IMR-90 (cell line): ENCODE measurements at places on chromosomes 11 and 22. TPM values are rescaled to one million over a fixed set of nuclear protein-coding genes. Genes with fewer than 3 reads are reported as not detected.

- DNase-seq: no peak
These were observed 20.8 kb upstream of the SMIM38 start for GRCh38 chr11:69134957-69135356.

GRCh38 chr11:61784506-61784805, 7.9 kb downstream of the TMEM258 start:
- DNase-seq: no peak

DNA sequence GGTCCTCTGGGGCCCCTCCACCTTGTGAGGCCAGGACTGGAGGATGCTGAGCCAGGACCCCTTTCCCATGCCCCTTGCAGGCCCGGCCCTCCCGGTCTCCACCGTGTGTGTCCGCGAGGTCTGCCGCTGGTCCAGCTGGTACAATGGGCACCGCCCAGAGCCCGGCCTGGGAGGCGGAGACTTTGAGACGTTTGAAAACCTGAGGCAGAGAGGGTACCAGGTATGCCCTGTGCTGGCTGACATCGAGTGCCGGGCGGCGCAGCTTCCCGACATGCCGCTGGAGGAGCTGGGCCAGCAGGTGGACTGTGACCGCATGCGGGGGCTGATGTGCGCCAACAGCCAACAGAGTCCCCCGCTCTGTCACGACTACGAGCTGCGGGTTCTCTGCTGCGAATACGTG, 17.9 kb downstream of the MUC5B start:
- DNase-seq: no peak

DNA sequence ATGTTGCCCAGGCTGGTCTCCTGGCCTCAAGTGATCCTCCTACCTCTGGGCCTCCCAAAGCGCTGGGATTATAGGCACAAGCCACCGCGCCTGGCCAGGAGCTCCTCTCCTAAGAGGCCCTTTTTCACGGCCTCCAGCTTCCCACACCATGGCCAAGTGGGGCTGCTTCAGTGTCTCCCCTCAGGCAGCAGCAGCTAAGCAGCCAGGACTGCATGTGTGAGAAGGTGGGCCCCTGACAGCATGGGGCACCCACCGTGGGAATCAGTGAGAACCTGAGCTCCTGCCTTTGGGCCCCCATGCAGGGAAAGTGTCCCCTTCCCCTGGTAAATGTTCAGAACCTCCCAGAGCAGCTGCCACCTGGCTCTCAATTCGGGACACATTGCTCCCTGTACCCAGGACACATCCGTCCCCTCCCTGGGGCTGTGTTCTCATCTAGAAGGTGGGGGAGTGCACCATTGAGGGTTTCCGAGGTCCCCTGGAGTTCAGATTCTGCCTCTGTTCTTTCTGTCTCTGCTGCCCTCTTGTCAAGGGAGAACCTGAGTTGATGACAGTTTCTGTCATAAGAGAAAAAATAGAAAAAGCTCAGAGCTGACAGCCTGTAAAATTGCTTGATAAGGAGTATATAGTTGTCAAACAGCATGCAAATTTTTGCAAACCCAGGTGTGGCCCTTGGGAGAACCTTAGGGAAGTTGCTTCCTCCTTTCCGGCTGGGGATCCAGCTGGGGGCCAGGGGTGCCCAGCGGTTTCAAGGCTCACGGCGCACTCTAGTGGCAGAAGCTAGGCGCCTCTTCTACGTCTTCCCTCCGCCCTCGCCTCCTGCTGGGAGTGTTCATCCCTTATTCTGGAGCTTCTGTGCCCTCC, 29.7 kb downstream of the FAM83F start:
- peak; percentile 51 for DNase-seq

- no peak for DNase-seq
These were observed 528.6 kb downstream of the BRD1 start for GRCh38 chr22:49298834-49299750.

DNA sequence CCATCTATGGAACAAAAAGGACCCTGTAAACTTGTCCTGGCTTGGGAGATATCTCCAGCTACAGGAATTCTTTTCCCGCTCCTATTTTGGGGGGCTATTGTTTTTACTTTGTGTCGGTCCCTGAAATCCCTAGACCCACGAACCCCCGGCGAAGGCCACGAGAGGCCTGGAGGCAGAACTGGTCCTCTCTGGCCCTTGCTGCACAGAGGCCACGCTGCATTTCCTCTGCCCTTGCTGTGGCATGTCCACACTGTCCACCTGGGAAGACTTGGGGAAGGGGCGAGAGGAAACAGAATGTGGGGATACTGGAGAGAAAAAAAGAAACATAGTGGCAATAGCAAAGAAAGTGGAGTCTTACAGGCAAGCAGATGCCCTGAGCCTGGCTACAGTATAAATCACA, 2.3 kb upstream of the ANO1 start:
- no peak for DNase-seq

DNA sequence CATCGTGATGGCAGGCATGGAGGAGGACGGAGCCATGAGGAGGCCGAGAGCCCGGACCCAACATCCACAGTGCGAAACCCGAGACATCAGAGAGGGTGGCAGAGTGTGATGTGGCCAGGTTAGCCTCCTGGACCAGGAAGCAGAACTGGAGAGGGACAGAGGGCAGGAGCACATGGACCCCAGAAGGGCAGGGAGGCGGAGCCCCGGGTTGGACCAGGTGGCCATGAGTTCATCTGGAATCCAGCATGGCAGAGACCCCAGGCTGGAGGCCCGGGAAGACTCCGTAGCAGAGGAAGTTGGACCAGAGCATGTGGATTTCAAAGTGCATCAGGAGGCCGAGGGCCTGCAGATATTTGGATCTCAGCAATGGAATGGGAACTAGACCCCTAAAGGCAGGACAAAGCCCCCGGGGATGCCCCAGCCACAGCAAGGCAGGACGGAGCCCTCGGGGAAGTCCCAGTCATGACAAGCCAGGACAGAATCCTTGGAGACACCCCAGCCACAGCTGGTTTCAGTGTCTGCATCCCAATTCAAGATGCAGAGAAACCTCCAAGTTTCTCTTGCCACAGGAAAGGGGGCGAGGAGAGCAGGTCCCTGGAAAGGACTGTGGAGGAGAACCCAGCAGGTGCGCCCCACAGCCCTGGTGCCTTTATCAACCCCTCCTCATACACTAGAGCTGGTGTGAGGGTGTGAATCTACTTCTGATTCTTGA, 1393.4 kb downstream of the BRD1 start:
- DNase-seq: no peak

- DNase-seq: peak; percentile 70
These were observed 737 bp downstream of the BCL2L13 start for GRCh38 chr22:17639247-17639741.

DNA sequence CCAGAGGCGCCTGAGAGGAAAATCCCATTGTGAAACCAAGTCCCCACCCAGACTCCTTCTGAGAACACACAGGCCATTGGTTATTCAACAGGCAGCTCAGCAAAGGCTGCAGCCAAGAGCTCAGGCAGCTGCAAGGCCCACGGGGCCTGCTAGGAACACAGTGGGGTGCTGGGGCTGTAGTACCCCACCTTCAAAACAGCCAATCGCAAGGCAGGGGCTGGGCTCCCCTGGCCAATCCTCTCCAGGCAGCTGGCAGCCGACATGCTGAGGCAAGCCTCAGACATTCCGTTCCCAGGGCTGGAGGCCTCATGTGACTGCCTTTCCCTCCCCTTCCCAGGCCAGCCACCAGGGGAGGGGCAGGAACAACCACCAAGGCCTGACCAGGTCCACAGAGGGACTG, 6.6 kb downstream of the PRODH start:
- no peak for DNase-seq

GRCh38 chr11:74325649-74326645, 14.5 kb upstream of the P4HA3 start:
- peak; percentile 94 for DNase-seq

DNA sequence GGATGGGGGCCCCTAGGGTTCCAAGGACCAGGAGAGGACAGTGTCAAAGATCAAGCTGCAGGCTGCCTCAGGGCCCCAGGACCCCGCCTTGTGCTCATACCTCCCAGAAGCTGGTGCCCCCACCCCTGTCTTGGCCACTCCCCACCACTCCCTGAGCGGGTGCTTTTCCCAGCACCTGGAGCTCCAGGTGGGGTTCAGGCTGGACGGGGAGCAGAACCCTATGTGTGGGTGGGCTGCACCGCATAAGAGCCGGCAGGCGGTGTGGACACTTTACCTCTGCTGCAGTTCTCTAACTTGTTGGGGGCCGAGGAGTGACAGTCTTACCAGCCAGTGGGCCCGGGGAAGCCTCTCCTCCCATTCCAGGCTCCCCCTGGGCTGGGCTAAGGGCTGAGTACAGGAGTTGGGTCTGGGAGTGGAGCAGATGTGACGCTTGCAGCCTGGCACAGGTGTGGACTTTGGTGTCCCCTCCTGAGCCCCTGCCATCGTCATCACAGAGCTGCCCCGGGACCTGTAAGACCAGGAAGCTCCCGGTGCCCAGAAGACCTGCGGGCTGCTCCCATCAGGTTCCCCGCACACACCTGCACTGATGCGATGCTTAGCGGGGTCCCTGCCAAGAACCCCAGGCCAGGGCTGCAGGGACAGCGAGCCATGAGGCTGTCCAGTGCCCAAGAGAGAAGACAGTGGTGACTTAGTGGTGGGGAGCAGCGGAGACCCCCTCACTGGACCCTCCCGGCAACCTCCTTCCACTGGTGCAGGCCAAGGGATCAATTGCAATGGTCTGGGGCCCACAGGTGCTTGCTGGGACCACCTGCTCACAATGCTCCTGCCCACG, 674.5 kb downstream of the BRD1 start:
- DNase-seq: no peak

GRCh38 chr22:24973872-24974271, 21.4 kb downstream of the KIAA1671 start:
- no peak for DNase-seq

DNA sequence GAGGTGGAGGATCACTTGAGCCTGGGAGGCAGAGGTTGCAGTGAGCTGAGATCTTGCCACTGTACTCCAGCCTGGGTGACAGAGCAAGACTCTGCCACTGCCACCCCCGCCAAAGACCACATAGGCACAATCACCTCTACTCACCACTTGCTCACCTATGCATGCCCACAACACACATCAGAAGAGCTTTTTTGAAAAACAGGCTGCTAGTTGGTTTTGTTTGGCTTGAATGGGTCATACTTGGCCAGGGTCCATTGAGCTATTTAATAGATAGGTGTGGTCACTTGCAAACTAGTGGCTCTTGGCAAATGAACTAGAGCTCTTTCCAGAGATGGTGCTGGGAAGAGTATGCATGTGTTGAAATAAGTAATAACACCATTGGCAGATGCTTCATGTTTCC, 80.1 kb downstream of the EMSY start:
- DNase-seq: peak; percentile 44

DNA sequence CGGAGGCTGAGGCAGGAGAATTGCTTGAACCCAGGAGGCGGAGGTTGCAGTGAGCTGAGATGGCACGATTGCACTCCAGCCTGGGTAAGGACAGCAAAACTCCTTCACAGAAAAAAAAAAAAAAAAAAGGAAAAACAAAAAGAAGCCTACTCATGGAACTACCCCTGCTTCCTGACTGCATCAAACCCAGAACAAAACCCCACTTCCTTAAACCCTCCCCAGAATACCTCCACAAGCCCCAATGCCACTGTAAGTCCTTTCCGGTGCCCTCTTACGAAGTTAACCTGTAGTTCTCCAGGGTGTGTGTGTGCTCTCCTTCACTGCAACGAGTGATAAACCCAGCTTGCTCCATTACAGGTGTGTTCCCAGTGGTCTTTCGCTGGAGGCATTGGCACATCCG, 8.6 kb upstream of the TOLLIP start:
- no peak for DNase-seq

DNA sequence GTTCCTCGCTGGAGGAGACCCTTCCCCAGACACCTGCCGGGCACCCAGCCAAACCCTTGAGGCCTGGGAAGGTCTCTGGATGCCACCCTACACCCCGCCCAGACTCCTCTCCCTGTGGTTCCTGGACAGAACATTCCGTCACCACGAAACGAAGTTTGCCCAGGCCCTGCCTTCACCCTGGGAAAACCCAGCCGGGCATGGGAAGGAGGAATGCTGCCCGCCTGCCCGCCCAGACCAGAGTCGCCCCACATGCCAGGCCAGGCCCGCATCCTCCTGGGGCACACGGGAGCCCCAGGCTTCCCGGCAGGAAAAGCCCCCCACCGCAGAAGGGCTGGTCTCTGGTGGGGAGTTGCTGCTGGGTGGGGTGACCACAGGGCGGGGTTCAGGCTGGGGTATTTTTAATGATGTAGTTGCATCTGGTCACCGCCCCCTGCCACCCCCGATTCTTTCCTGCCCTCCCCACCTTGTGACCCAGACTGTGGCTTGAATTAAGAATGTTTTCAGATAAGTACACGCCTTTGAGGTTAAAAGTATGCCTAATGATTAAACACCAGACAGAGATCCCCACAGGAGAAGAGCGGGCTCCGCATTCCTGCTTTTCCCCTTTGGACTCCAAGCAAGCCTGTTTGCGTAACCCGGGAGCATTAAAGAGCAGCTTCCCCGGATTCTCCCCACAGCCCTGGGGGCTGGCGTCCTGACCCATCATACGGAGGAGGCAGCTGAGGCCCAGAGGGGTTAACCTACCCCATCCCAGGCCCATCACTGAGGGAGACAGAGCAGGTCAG, 44.6 kb upstream of the PPARA start:
- DNase-seq: peak; percentile 59

- DNase-seq: peak; percentile 65
These were observed 25.6 kb upstream of the SUSD2 start for GRCh38 chr22:24155627-24156140.

Gene TSPAN32
- total RNA-seq: not detected in 2 replicates

Gene C11orf97
- not detected in 2 replicates for total RNA-seq

Gene GVQW3
- total RNA-seq: 0.83 and 1.1 TPM in 2 replicates

Gene CYP2D6
- total RNA-seq: under 0.01 TPM in 2 replicates

Gene NXPE4
- total RNA-seq: not detected in 2 replicates

Gene TMEM86A
- 0.28 and 0.36 TPM in 2 replicates for total RNA-seq
